Neural crest cell (in vitro differentiated cells): ENCODE measurements at places on chromosomes 3 and 15.

DNA sequence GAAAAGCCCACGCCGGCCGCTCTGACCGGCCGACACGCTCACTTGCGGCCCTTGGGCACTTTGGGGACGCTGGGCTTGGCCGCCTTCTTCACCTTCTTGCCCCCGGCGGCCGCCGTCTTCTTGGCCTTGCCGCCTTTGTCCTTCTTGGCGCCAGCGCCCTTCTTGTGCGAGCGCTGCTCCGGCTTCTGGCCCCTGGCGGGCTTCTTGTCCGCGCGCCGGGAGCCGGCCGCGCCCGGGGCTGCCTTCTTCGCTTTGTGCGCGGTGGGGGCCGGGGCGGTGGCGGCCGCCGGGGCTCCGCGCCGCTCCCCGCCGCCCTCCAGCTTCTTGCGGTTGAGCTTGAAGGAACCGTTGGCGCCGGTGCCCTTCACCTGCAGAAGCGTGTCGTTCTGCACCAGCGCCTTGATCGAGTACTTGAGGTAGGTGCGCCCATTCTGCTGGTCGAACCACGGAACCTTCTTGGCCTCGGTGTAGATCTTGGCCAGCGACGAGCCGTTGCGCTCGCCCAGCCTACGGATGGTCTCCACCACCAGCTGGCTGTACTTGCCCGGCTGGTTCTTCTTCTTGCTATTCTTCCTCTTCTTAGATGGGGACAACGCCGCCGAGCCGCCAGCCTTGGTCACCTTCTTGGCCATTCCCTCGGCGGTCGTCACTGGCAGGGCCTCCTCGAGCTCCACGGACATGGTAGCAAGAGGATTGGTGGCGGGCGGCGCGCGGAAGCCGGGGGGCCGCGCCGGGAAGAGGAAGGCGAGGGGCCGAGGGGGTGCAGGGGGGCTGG lies 36.7 kb downstream of the HMCES start:
- DNase-seq, result no peak

GRCh38 chr15:101651554-101652097 lies 555 bp downstream of the TM2D3 start:
- DNase-seq, result no peak

DNA sequence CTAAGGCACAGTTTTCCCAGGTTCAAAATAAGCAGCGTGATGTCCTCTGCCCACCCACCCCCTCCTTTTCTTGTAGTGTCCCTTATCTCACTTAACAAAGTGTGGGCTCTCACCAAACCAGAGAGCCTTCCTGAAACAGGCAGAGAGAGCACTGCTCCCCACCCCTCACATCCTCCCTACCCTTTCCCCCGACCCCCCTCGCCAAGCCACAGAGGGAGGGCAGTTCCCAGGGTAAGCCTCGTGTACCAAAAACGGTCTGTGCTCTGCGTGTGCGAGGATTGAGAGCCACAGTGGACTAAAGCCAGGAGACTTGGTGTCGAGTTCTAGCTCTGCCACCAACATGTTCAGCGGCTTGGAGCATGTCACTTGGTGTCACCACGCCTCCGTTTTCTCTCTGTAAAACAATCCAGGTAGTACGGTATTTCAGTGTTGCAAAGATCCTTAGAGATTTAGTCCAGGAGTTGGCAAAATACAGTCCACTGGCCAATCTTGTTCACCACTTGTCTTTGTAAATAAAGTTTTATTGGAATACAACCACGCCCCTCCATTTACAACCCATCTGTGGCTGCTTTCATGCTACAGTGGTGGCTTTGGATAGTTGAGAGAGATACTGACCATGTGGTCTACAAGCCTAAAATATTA lies 249.9 kb downstream of the OPA1 start:
- DNase-seq, result no peak

- DNase-seq, result no peak
Measured at GRCh38 chr3:180306691-180307090, 270.0 kb upstream of the PEX5L start.

DNA sequence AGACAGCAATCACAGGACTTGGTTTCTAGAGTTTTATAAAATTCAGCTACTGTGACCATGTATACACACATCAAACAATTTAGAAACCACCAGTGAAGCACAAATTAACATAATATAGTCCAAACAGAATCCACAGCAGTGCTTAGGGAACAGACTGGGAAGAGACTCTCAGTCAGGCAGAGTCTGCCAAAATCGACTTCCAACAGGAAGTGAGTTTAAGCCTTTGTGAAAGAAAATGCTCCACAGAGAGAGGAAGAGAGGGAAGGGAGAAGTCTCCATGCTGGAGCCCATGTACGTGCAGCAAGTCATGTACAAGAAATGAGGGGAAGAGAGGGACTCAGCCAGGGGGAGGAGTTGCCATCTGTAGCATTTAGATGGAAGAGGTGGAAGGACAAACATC lies 172.6 kb downstream of the IL5RA start:
- no peak for DNase-seq

DNA sequence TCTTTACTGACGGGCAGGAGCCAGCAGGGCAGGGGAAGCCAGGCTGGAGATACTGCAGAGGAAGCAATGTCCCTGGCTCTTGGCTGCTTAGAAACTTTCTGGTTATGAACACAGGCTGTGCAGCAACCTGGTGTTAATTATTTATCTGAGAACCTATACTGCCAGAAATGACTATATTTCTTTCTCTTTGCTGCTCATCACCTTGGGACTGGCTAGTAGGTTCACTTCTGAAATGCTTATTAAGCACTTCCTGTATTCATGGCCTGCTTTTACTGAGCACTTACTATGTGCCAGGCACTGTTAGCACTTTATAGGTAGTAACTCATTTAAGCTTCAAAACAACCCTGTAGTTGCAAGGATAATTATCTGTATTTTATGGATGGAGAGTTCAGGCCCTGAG lies 57.6 kb downstream of the RAB11A start:
- DNase-seq, result no peak

- no peak for DNase-seq
Measured at GRCh38 chr3:123620343-123620742, 35.5 kb upstream of the HACD2 start.

DNA sequence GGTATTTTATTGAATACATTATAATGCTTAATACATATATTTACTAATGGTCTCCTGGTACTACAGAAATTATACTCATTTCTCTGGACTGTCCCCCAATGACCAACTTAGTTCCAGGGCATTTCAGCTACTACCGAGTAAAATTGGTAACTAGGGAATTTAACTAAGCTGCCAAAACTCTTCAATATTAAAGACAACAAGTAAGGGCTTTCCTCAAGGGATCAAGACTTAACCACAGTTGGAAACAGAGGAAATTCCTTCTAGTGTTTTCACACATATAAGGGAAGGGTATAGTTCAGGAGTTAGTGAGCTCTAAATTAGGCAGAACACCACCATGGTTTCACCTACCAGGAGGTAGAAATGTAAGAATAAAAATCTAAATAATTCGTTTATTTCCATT lies 357.4 kb downstream of the TBL1XR1 start:
- DNase-seq, result no peak

- DNase-seq, result no peak
Measured at GRCh38 chr3:47601281-47601680, 22.6 kb upstream of the CSPG5 start.

DNA sequence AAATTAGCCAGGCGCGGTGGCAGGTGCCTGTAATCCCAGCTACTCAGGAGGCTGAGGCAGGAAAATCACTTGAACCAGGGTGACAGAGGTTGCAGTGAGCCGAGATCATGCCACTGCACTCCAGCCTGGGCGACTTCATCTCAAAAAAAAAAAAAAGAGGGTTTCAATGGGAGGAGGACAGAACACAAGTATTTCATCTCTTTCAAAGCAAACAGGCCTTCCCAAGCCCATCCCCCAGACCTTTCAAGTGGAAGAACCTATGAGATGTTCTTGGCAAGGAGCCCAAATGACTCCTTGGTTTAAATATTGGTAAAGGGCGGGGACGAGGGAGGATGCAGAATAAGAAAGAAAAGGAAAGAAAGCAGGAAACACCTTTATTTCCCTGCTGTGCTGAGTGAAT lies 62.2 kb upstream of the MCF2L2 start:
- DNase-seq, result no peak

DNA sequence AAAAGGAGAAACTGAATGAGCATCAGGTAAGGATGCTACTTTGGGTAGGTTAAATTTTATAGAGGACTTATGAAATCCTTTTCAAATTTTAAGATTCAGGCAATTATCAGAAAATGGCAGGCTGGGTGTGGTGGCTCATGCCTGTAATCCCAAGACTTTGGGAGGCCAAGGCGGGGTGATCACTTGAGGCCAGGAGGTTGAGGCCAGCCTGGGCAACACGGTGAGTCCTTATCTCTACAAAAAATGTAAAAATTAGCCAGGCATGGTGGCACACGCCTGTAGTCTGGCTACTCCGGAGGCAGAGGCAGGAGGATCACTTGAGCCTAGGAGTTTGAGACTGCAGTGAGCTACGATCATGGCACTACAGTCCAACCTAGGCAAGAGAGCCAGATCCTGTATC lies 23.1 kb downstream of the DCUN1D1 start:
- DNase-seq, result no peak

DNA sequence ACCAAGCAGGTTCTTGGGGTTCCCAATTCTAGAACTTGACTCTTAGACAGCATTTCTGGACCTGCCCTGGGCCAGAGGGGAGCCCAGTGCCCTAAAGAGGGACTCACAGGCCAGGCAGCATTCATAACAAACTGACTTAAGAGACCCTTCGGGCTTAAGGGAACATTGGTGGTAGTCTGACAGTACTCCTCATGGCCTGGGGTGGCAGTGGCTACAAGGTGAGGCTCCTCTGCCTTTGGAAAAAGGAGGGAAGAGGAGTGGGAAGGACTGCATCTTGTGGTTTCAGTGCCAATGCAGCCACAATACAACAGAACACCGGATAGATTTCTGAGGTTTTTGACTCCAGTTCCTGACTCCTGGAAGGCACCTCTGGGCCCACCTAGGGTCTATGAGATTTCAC lies 172.2 kb upstream of the STRIT1 start:
- DNase-seq, result no peak

GRCh38 chr3:135272026-135272669 lies 477.1 kb downstream of the EPHB1 start:
- DNase-seq, result no peak

GRCh38 chr15:79942741-79943481 lies 28.1 kb downstream of the BCL2A1 start:
- no peak for DNase-seq

GRCh38 chr3:149468504-149469212 lies 5.8 kb upstream of the TM4SF4 start:
- DNase-seq, result no peak

DNA sequence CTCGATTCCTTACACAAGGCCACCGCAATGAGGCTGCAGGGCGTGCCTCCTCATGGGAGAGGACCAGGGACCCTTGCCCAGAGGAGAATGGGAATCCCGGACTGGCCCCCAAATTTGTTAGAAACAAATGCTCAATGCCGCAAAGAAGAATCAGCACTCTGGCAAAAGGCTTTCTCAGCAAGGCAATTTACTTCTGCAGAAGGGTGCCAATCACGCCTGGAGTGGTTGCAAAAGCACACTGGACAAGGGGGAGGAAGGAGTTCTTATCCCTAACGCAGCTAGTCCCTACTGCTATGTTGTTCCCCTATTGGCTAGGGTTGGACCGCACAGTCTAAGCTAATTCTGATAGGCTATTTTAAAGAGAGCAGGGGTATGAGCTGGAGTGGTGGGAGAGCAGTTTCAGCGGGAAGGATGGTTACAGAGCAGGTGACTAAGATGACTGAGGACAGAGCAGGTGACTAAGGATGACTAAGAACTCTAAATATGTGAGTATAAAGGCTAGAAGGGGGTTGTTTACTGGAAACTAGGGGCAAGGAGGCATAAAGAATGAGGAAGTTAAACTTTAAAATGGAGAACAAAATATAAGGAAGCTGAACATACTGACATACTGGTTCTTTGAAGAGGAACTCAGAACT lies 48.5 kb downstream of the KATNBL1 start:
- DNase-seq, result no peak

GRCh38 chr3:118942671-118943070 lies 92.0 kb downstream of the IGSF11 start:
- DNase-seq, result no peak

- no peak for DNase-seq
Measured at GRCh38 chr3:52298149-52299098, 10.8 kb downstream of the GLYCTK start.

DNA sequence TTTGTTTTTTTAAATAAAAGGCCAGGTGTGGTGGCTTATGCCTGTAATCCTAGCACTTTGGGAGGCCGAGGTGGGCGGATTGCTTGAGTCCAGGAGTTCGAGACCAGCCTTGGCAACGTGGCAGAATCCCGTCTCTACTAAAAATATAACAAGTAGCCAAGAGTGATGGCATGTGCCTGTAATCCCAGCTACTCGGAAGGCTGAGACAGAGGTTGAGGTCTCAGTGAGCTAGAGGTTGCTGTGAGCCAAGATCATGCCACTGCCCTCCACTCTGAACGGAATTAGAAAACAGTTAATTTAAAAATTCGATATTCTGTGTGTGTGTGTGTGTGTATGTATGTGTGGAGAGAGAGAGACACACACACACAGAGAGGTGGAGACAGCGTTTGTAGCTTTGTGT lies 58.8 kb downstream of the TCF12 start:
- DNase-seq, result no peak

GRCh38 chr3:187941135-187941847 lies 196.0 kb upstream of the BCL6 start:
- DNase-seq, result no peak

DNA sequence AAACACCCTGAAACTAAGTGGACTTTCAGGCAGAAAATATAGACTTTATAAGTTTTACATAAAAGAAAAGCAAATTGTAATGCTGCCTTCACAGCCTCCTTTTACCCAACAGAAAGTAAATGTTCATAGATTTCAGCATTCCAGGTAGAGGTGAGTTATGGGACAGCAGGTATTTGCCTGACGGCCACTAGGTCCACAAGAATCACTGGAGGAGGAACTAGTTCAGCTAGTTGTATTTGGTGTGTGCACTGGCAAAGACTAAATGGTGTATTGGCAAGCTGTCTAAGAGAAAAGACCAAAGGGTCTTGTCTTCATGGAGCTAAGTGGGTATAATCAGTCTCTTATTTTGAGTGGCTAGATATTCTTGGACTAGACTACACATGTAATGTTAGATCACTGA lies 34.2 kb downstream of the ZNF654 start:
- no peak for DNase-seq

- DNase-seq, result no peak
Measured at GRCh38 chr3:1591327-1592028, 498.7 kb downstream of the CNTN6 start.

GRCh38 chr3:53709860-53710674 lies 136.2 kb downstream of the CHDH start:
- DNase-seq, result peak; percentile 78
